ENCODE measurements at places on chromosomes 4 and X.

GRCh38 chrX:151538190-151539122, 25.0 kb upstream of the PASD1 start:
- no peak for DNase-seq

DNA sequence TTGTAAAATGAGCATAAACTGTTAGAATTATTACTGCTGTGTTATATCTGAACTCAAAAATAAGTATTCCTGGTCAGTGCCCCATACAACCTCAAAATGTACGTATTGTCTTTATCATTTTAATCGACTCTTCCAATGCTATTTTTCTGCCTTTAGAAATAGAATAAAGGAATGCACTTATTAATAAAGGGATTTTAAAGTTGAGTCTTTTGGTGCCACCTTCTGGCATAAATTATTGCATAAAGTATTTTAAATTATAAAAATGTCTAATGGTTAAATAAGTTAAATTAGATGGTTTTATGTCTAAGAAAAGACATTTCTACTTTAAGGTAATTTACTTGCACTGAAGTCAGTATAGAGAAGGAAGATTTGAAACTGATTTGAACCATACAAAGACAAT, 424.0 kb upstream of the NDST4 start:
- DNase-seq = no peak

DNA sequence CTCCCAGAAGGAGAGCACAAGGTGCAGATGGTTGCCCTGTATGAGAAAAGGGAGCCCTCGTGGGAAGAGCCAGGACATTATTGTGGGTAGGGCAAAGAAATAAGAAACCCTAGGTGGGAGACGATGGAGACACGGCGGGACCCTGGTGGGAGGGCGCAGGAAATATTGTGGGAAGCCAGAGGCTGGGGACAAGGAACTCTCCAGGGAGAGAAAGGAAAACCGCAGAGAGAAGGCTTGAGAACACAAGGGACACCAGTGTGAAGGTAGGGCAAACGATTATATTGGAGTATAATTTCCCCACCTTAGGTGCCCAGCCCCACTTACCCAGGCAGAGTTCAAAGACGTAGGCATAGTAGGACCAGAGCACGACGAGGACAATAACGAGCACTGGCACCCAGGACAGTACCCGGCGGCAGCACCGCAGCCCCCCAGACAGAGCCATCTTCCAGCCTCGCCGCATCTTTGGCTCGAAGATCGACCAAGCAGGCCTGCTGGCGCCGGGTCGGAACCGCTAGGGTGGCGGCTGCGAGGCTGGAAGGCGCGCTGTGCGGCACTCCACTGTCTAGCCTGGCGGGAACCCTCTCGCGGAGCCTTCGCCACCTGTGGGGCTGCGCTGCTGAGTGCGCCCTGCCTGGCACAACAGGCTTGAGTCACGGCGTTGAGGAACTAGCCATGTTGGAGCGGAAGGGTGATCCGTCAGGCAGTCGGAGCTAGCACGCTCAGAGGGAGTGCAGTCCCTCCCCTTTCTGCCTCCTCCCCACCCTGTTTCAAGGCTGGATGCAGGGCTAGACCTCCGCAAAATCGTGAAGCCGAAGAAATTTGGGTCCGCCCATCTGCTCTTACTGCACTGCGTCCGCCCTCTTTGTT, at the start of gene ZDHHC15:
Gene ZDHHC15 (minus strand): TSS at position 473 of the 867 bp plus-strand sequence. CDS start 13 bp downstream, at position 460.
- DNase-seq = peak; percentile 25

DNA sequence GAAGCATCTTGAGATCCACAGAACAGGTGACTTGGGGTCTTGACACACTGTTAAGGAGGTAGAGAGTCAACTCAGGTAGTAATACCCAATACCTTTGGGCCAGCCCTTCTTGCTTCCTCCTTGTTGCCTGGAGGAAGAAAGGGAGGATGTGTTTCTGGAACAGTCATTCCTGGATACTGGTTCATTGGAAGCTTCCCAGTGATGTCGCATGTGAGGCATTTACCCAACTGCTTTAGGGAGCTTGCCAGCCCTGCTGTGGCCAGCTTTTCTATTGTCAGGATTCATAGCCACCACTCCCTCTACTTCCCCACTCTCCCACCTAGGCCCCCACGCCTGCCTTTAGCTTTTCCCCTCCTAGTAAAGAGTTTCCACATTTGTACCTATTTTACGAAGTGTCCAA, 310.3 kb upstream of the PRPS2 start:
- no peak for DNase-seq

GRCh38 chr4:113682730-113683537, 78.6 kb downstream of the CAMK2D start:
- no peak for DNase-seq

GRCh38 chr4:67288964-67289363, 256.3 kb downstream of the CENPC start:
- no peak for DNase-seq

- no peak for DNase-seq
These were observed 672 bp upstream of the C1QTNF7 start for GRCh38 chr4:15427161-15427560.
